ENCODE measurements at places on chromosomes 12 and 14. TPM values are rescaled to one million over a fixed set of nuclear protein-coding genes. Genes with fewer than 3 reads are reported as not detected.
A peak's percentile ranks its signal among the peaks of the same experiment; 100 is the strongest.

GRCh38 chr12:114834621-114835020 is 150.6 kb upstream of the TBX3 start:
- H3K36me3 ChIP-seq = no peaks in the 10 kb centered on the region
- no peaks in the 10 kb centered on the region for H3K4me1 ChIP-seq
- DNase-seq = no peak

GRCh38 chr14:90733139-90733808 is 83.0 kb downstream of the TTC7B start:
- H3K4me3 ChIP-seq = no peak overlapping the region
- no peaks in the 10 kb centered on the region for H3K4me1 ChIP-seq
- H3K27ac ChIP-seq = no peak overlapping the region

- no peak for DNase-seq
- no peak overlapping the region for H3K4me3 ChIP-seq
- H3K27me3 ChIP-seq = no peaks in the 10 kb centered on the region
- no peak overlapping the region for H3K27ac ChIP-seq
Measured at GRCh38 chr14:55585854-55586253, 5.8 kb downstream of the KTN1 start.

DNA sequence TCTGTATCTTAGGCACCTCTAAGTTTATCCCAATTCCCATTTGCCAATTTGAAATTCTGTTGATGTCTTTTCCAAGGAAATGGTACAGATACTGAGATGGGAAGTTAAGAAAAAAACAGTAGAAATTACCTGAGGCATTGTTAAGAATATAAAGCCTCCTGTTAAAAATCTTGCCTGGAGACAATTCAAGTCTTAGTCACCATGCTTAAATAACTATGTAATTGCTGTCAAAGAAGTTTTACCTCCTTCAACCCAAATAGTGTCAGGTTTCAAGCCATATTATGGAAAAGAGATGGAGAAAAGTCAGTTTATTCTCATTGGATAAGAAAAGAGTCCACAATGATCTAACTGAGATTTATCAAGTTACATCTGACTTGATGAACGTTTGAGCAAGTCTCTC is 974.7 kb downstream of the GALC start:
- DNase-seq = no peak
- no peaks in the 10 kb centered on the region for H3K27me3 ChIP-seq
- H3K27ac ChIP-seq = no peak overlapping the region

- H3K27ac ChIP-seq = no peak overlapping the region
- H3K4me1 ChIP-seq = no peaks in the 10 kb centered on the region
- DNase-seq = no peak
- no peak overlapping the region for H3K4me3 ChIP-seq
- H3K27me3 ChIP-seq = no peaks in the 10 kb centered on the region
- H3K36me3 ChIP-seq = no peaks in the 10 kb centered on the region
Measured at GRCh38 chr12:100859063-100859627, 64.6 kb downstream of the ANO4 start.

GRCh38 chr12:116133149-116133548 is 144.3 kb downstream of the MED13L start:
- H3K36me3 ChIP-seq = no peaks in the 10 kb centered on the region
- H3K4me3 ChIP-seq = no peak overlapping the region
- H3K4me1 ChIP-seq = peaks cover 4% of the 10 kb centered on the region
- H3K27ac ChIP-seq = no peak overlapping the region
- no peak for DNase-seq

SOAT2 gene
- total RNA-seq = 0.35 TPM

BMAL2 gene
- total RNA-seq = 0.47 TPM

DNA sequence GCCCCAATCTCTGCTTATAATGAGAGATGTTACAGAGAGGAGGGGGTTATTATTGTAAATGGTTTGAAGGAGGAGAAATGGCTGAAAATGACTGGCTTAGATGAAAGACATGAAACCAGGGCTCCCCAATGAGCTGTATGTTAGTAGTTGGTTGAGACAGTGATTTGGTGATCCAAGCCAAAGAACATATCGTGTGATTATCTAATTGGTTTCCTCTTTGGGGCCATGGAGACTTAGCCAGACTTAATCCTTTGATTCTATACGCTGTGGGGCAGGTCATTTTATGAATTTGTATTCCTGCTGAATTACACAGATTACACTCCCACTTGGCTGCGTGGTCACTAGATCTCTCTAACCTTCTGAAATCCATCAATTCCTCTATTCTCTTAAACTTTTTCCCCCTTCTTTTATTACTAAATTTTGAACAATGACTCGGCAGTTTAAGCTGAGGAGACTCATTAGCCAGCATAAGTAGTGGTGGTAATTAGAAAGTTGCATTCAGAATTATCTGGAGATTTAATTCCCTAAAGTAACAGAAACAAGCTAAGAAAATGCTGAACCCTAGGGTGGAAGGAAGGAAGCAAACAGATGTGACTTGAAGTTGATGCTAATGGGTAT is 5.3 kb downstream of the TTC8 start:
- H3K27me3 ChIP-seq = no peaks in the 10 kb centered on the region
- H3K4me1 ChIP-seq = peaks cover 3% of the 10 kb centered on the region
- no peaks in the 10 kb centered on the region for H3K36me3 ChIP-seq
- H3K4me3 ChIP-seq = no peak overlapping the region
- DNase-seq = no peak
- H3K27ac ChIP-seq = no peak overlapping the region

GRCh38 chr14:51939755-51940301 is 49.5 kb upstream of the RTRAF start:
- H3K36me3 ChIP-seq = no peaks in the 10 kb centered on the region
- no peak for DNase-seq
- no peaks in the 10 kb centered on the region for H3K27me3 ChIP-seq
- no peak overlapping the region for H3K4me3 ChIP-seq
- no peak overlapping the region for H3K27ac ChIP-seq
- H3K4me1 ChIP-seq = no peaks in the 10 kb centered on the region

DNA sequence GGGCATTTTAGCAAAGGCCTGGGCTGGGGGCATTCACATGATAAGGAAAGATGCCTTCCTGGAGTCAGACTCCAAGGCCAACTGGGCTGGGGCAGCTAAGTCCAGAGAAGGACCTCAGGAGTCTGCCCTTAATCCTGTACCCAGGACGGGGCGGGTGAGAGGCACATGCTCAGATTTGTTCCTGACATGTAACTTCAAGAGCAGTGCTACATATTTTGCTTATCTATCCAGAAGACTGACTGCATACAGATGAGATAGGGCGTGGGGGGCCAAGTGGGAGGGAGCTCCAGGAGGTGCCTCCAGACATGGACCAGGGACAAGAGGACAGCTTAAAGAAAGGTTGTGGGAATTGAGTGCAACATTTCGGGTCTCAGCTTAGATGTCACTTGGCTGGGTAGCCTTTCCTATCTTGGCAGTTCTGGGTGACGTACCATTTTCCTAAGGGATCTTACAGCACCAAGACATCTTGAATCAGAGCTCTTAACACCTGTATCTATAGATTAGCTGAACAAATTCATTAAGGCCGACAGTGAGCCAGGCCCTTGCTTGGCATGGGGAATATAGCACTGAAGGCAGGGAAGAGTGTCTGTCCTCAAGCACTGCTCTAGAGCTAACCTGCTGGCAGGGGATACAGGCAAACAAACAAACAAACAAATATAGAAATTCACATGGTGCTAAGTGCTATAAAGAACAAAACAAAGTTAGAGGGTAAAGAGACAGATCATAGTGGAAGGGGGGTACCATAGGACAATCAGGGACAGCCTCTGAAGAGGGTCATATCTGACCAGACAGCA is 61.2 kb downstream of the PTPN21 start:
- no peak overlapping the region for H3K27ac ChIP-seq
- no peak for DNase-seq
- H3K36me3 ChIP-seq = no peaks in the 10 kb centered on the region
- no peaks in the 10 kb centered on the region for H3K27me3 ChIP-seq
- no peak overlapping the region for H3K4me3 ChIP-seq

TCL1B gene
- total RNA-seq = not detected

- H3K36me3 ChIP-seq = no peaks in the 10 kb centered on the region
- no peak overlapping the region for H3K4me3 ChIP-seq
- no peak overlapping the region for H3K27ac ChIP-seq
Measured at GRCh38 chr12:106214571-106214970, 33.2 kb downstream of the CKAP4 start.

GRCh38 chr14:54000341-54000811 is 43.8 kb upstream of the BMP4 start:
- H3K27me3 ChIP-seq = no peaks in the 10 kb centered on the region
- H3K4me3 ChIP-seq = no peak overlapping the region
- no peaks in the 10 kb centered on the region for H3K4me1 ChIP-seq
- no peaks in the 10 kb centered on the region for H3K36me3 ChIP-seq

DNA sequence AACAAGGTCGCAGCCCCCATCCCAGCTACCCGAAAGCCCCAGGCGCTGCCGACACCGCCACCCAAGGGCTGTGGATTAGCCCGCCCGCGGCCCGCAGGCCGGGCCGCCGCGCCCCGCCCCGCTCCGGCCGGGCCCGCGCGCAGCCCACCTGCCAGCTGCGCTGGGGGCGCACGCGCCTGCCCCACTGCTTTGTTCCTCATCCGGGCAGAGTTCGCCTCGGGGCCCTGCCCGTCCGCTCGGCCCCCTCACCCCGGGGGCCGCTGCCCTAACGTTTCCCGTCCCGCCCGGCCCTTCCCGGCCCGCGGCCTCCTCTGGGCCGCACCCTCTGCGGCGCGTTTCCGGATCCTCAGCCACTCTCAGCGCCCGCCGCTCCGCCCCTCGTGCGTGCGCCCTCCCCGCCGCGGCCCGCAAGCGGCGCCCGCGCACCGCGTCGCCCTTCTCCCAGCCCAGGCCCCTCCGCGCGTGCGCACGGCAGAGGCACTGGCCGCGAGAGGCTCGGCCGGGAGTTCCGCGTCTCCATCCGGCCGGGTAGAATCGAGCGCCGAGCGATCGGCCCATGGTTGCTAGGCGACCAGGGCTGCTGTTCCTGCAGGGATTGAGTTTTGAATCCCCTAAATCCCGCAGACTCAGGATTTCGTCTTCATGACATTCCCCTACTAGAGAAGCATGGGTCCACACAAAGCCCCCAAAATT is at the start of gene PRDM4:
TSS of gene PRDM4 (minus strand) at position 329 of the 693 bp plus-strand sequence. CDS start 622 bp downstream, outside the sequence.
- peak within 1 kb of the TSS; percentile 78 for H3K27ac ChIP-seq
- peak within 1 kb of the TSS; percentile 83 for H3K4me3 ChIP-seq
- H3K36me3 ChIP-seq = no peaks in the 10 kb centered on the region
- H3K27me3 ChIP-seq = no peaks in the 10 kb centered on the region
- peaks cover 21% of the 10 kb centered on the region for H3K4me1 ChIP-seq

GRCh38 chr12:54590978-54591591 is 2.6 kb upstream of the PPP1R1A start:
- no peaks in the 10 kb centered on the region for H3K36me3 ChIP-seq
- no peak for DNase-seq
- H3K4me3 ChIP-seq = no peak overlapping the region
- H3K4me1 ChIP-seq = peaks cover 5% of the 10 kb centered on the region
- H3K27ac ChIP-seq = no peak overlapping the region
- peaks cover 6% of the 10 kb centered on the region for H3K27me3 ChIP-seq

DNA sequence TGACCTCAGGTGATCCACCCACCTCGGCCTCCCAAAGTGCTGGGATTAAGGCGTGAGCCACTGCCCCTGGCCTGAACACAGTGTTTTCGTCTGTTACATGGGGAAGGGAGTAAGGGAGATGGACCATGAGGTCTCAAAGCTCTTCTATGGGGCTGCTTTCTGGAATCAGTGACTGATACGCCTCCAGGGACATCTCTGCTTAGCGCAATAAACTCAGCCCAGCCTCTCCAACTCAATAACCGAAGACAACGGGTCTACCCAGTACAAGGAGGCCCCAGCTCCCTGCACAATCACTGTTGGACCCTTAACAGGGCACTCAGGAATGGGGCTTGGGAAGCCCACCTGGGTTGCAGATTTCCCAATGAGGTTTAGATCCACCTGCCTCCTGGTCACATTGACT is 42.6 kb upstream of the CHGA start:
- no peaks in the 10 kb centered on the region for H3K27me3 ChIP-seq
- H3K4me1 ChIP-seq = no peaks in the 10 kb centered on the region
- H3K4me3 ChIP-seq = no peak overlapping the region
- no peaks in the 10 kb centered on the region for H3K36me3 ChIP-seq

GRCh38 chr12:104750061-104750460 is 208.0 kb downstream of the SLC41A2 start:
- H3K27me3 ChIP-seq = no peaks in the 10 kb centered on the region
- H3K36me3 ChIP-seq = no peaks in the 10 kb centered on the region
- no peak overlapping the region for H3K27ac ChIP-seq

LUM gene
- not detected for total RNA-seq

PTCSC3 gene
- total RNA-seq = not detected

OGFOD2 gene
- 49.1 TPM for total RNA-seq

GRCh38 chr12:119678459-119678858 is 10.5 kb downstream of the PRKAB1 start:
- no peaks in the 10 kb centered on the region for H3K4me1 ChIP-seq
- no peaks in the 10 kb centered on the region for H3K27me3 ChIP-seq
- no peak overlapping the region for H3K27ac ChIP-seq
- no peak overlapping the region for H3K4me3 ChIP-seq

C12orf42 gene
- total RNA-seq = 6.9 TPM

INHBC gene
- not detected for total RNA-seq

RPS6KA5 gene
- total RNA-seq = 43.5 TPM

GRCh38 chr12:6928022-6928702 is 403 bp downstream of the ATN1 start:
- H3K27me3 ChIP-seq = no peaks in the 10 kb centered on the region
- H3K36me3 ChIP-seq = peaks cover 10% of the 10 kb centered on the region
- no peak for DNase-seq
- peaks cover 16% of the 10 kb centered on the region for H3K4me1 ChIP-seq

DNA sequence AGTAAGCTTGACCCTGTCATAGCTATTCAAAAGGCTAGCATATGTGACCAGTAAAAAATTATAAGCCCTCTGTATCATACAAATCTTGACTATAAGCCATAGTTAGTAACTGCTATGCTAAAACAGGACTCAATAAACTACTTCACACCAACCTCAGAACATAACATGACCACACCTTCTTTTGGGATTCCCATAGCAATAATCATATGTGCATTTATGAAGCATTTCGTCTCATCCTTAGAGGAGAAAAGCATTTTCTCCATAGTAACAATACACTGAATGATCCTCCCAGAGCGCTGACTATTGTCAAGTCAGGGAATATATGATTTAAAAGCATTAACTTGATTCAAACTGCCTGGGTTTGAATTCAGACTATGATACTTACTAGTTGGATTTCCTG is 46.2 kb downstream of the GRIN2B start:
- DNase-seq = no peak
- H3K36me3 ChIP-seq = no peaks in the 10 kb centered on the region
- no peaks in the 10 kb centered on the region for H3K27me3 ChIP-seq

GRCh38 chr14:23297611-23298277 is 4.9 kb downstream of the PPP1R3E start:
- peaks cover 20% of the 10 kb centered on the region for H3K4me1 ChIP-seq
- H3K27me3 ChIP-seq = no peaks in the 10 kb centered on the region
- no peak overlapping the region for H3K27ac ChIP-seq
- H3K36me3 ChIP-seq = no peaks in the 10 kb centered on the region

CEBPE gene
- 0.19 TPM for total RNA-seq

All from naive thymus-derived CD4-positive, alpha-beta T cell (primary cell).